Neural crest cell (in vitro differentiated cells): ENCODE measurements at places on chromosomes 4 and X. TPM values are rescaled to one million over a fixed set of nuclear protein-coding genes. Genes with fewer than 3 reads are reported as not detected.
A peak's percentile ranks its signal among the peaks of the same experiment; 100 is the strongest.

TMEM47 gene
- 42.0 and 45.4 TPM in 2 replicates for total RNA-seq

MAGEB10 gene
- total RNA-seq, result not detected in 2 replicates

MAOA gene
- 0.30 and 0.45 TPM in 2 replicates for total RNA-seq

CCDC160 gene
- total RNA-seq, result 8.5 and 9.1 TPM in 2 replicates

REPS2 gene
- 0.27 and 0.58 TPM in 2 replicates for total RNA-seq

PIR gene
- 53.4 and 58.4 TPM in 2 replicates for total RNA-seq

ERAS gene
- total RNA-seq, result 0.49 and 0.50 TPM in 2 replicates

ARSJ gene
- 0.49 and 0.89 TPM in 2 replicates for total RNA-seq

- H3K36me3 ChIP-seq, result no peaks in the 10 kb centered on the region
- no peaks in the 10 kb centered on the region for H3K27me3 ChIP-seq
- H3K27ac ChIP-seq, result no peak overlapping the region
- no peak overlapping the region for H3K4me3 ChIP-seq
- H3K4me1 ChIP-seq, result no peaks in the 10 kb centered on the region
- no peak for DNase-seq
Measured at GRCh38 chr4:73751166-73751565, 10.8 kb downstream of the CXCL8 start.

GRCh38 chr4:67886281-67886680 lies 2.5 kb upstream of the TMPRSS11D start:
- no peaks in the 10 kb centered on the region for H3K36me3 ChIP-seq
- no peaks in the 10 kb centered on the region for H3K27me3 ChIP-seq

GRCh38 chr4:82715731-82716617 lies 82.6 kb downstream of the SCD5 start:
- H3K27ac ChIP-seq, result no peak overlapping the region
- peaks cover 18% of the 10 kb centered on the region for H3K4me1 ChIP-seq
- no peaks in the 10 kb centered on the region for H3K27me3 ChIP-seq
- H3K4me3 ChIP-seq, result no peak overlapping the region

DNA sequence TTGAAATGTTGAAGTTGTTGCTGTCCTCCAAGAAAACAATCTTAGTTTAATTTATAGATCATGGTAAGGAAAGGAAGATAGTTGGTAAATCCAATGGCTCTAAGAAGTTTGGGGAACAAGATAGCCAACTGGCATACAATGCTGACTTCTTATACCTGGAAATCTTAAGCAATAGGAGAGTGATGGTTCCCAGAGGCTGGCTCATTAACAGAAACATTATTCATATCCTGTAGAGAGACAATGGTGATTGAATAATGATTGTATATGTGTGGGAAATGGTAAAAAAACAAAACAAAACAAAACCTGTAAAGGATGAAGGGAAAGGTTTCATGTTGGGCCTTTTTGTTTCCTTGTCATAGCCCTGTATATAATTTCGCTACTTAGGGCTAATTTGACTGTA lies 174.9 kb upstream of the CTSO start:
- H3K4me3 ChIP-seq, result no peak overlapping the region
- no peaks in the 10 kb centered on the region for H3K27me3 ChIP-seq
- peaks cover 11% of the 10 kb centered on the region for H3K36me3 ChIP-seq
- H3K27ac ChIP-seq, result no peak overlapping the region

DNA sequence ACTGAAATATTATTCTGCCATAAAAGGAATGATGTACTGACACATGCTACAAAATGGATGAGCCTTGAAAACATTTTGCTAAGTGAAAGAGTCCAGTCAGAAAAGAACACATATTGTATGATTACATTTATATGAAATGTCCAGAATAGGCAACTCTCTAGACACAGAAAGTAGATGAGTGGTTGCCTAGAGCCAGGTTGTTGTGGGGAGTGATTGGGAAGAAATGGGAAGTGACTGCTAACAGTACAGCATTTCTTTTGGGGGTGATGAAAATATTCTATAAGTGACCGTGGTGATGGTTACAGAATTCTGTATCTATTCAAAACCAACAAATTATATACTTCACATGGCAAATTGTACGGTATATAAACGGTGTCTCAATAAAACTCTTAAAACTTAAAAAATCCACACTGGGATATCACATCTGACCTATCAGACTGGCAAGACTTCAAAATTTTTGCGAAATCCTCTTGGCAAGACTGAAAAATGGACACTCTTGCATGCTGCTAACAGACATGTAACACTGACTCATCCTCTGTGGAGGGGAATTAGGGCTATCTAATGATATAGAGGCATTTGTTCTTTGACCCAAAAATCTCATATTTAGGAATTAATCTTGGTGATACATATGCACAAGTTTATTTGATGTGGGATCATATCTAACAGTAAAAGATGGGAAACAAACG lies 71.8 kb downstream of the FAM13A start:
- H3K27me3 ChIP-seq, result no peaks in the 10 kb centered on the region
- no peak for DNase-seq
- H3K4me1 ChIP-seq, result no peaks in the 10 kb centered on the region
- H3K4me3 ChIP-seq, result no peak overlapping the region

DNA sequence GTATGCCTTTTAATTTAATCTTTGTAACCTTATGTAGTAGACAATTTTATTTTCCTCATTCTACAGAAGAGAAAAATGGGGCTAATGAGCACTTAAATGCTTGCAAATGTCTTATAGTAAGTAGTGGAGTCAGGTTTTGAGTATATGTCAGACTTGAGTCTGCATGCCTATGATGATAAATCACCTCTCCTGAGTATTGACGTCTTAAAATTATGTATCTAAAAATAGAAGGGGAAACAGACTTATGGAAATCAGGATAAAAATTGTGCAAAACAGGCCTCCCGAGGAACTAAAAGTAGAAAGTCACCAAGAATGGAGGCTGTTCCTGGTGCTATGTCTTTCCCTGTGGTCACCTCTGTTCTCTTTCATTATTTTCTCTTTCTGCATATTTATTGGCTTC lies 92.7 kb downstream of the STIM2 start:
- H3K4me1 ChIP-seq, result no peaks in the 10 kb centered on the region
- no peak overlapping the region for H3K4me3 ChIP-seq
- no peaks in the 10 kb centered on the region for H3K27me3 ChIP-seq

GRCh38 chr4:53362093-53362492 lies 3.8 kb downstream of the SCFD2 start:
- DNase-seq, result no peak
- H3K4me1 ChIP-seq, result peaks cover 45% of the 10 kb centered on the region
- peak overlapping the region; percentile 77 for H3K4me3 ChIP-seq
- H3K27me3 ChIP-seq, result peaks cover 6% of the 10 kb centered on the region
- no peaks in the 10 kb centered on the region for H3K36me3 ChIP-seq
- no peak overlapping the region for H3K27ac ChIP-seq

DNA sequence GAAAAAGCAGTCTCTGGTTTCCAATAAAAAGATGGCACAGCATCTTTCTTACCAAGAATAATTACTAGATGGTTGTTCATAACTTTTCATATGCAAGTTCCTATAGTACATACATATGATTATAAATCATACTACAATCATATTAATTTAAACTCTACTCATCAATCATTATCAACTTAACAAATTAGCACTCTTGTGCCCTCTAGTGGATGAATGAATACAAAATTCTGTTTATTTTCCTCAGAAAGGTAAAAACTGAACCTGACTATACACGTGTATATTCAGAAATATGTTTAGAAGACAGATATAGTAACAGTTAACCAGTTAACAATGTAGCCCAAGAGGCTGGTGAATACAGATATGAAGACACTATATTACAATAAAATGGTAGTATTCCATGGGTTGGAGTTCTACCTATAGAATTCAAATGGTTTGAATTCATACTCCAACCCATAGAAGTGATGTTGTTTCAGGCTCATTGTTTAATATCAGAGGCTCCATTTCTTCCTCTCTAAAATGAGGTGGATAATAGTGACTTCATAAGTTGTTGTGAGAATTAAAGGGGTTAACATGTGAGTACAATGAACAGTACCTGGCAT lies 100.0 kb downstream of the ADAMTS3 start:
- H3K4me1 ChIP-seq, result peaks cover 4% of the 10 kb centered on the region
- DNase-seq, result no peak
- no peaks in the 10 kb centered on the region for H3K36me3 ChIP-seq

DNA sequence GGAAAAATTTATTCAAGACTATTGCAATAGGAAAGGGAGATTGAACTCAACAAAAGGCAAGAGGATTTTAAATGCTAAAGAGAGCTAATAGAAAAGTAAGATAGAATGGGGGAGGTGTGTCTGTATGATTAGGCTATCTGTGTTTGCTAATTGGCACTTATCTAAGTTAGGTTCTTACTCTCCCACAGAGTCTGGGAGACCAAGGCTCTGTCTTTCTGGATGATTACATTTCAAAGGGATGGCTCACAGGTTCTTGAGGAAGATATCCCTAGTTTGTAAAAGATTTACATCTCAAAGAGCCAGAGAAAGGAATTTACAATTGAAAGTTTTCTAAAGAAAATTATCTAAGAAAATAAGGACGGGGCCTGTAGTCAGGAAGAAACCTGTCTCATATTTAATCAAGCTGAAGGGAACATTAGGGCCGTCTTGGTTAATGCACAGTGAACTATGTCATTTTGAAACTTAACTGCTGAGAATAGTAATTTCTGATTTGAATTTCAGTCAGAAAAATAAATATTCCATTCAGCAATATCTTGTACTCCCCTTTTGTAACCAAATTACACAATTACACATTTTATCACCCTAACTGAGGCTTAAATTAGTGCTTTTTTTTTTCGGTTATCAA lies 75.8 kb downstream of the MAGEB10 start:
- no peak for DNase-seq
- H3K27me3 ChIP-seq, result no peaks in the 10 kb centered on the region
- H3K27ac ChIP-seq, result no peak overlapping the region

GRCh38 chr4:15920723-15921591 lies 17.6 kb downstream of the FGFBP1 start:
- no peak for DNase-seq
- H3K4me1 ChIP-seq, result no peaks in the 10 kb centered on the region

DNA sequence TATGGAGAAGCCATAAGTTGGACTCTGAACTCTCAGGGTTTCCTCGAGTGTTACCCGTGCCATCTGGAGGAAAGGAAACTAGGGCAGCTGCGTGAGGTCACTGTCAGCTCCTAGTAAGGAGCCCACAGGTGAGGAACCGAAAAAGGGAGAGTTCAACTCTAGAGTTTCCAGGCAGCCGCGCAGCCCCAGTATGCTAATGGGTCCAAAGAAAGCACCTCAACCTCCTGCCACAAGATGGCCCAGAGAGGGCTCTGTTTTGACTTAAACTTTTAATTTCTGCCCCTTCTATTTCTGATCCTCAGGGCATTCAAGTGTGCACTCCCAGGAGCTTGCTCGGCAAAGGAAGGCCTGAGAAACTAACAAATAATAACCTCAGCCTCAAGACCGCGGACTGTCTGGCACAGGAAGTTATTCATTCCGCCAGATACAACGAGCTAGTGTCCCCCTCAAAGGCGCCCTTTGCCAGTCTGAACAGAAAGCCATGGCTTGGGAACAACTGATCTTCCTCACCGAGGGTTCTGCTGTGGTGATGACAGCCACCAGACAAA lies 13.9 kb downstream of the SCARB2 start:
- DNase-seq, result no peak
- H3K36me3 ChIP-seq, result no peaks in the 10 kb centered on the region
- peak overlapping the region; percentile 74 for H3K4me3 ChIP-seq
- no peaks in the 10 kb centered on the region for H3K27me3 ChIP-seq
- H3K27ac ChIP-seq, result peak overlapping the region; percentile 96

GRCh38 chrX:129761596-129761995 lies 18.2 kb upstream of the SASH3 start:
- no peaks in the 10 kb centered on the region for H3K36me3 ChIP-seq
- no peaks in the 10 kb centered on the region for H3K4me1 ChIP-seq
- DNase-seq, result no peak
- H3K4me3 ChIP-seq, result no peak overlapping the region
- no peak overlapping the region for H3K27ac ChIP-seq

- H3K4me1 ChIP-seq, result peaks cover 80% of the 10 kb centered on the region
- DNase-seq, result no peak
- H3K4me3 ChIP-seq, result no peak overlapping the region
- H3K27me3 ChIP-seq, result no peaks in the 10 kb centered on the region
Measured at GRCh38 chr4:76489686-76490161, 54.7 kb downstream of the SHROOM3 start.

- no peak overlapping the region for H3K27ac ChIP-seq
- peaks cover 3% of the 10 kb centered on the region for H3K4me1 ChIP-seq
- no peaks in the 10 kb centered on the region for H3K27me3 ChIP-seq
- peaks cover 7% of the 10 kb centered on the region for H3K36me3 ChIP-seq
Measured at GRCh38 chr4:113539408-113539807, 222.1 kb downstream of the CAMK2D start.

- peak overlapping the region; percentile 63 for H3K4me3 ChIP-seq
- peaks cover 23% of the 10 kb centered on the region for H3K4me1 ChIP-seq
- no peak for DNase-seq
- H3K27me3 ChIP-seq, result no peaks in the 10 kb centered on the region
- H3K36me3 ChIP-seq, result peaks cover 2% of the 10 kb centered on the region
Measured at GRCh38 chr4:48905363-48906015, 1.1 kb downstream of the OCIAD2 start.

DNA sequence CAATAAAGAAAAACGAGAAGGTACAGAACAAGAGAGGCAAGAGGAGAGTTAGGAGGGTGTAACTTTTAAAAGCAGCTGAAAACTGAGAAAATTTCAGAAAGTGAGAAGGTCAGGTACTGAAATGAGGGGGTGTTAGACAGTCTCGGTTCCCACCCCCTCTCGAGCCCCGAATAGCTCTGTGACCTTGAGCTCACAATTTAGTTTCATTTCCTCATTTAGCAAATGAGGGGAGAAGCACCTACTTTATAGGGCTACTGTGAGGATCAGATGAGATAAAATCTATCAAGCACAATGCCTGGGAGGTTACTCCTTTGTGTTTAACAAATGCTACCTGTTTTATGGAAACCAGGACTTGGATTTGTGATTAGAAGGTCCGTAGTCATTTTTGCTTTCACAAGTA lies 4.9 kb downstream of the UGT8 start:
- H3K4me1 ChIP-seq, result peaks cover 13% of the 10 kb centered on the region
- no peaks in the 10 kb centered on the region for H3K36me3 ChIP-seq
- H3K27me3 ChIP-seq, result peaks cover 24% of the 10 kb centered on the region
- no peak for DNase-seq
- no peak overlapping the region for H3K4me3 ChIP-seq
- no peak overlapping the region for H3K27ac ChIP-seq

DNA sequence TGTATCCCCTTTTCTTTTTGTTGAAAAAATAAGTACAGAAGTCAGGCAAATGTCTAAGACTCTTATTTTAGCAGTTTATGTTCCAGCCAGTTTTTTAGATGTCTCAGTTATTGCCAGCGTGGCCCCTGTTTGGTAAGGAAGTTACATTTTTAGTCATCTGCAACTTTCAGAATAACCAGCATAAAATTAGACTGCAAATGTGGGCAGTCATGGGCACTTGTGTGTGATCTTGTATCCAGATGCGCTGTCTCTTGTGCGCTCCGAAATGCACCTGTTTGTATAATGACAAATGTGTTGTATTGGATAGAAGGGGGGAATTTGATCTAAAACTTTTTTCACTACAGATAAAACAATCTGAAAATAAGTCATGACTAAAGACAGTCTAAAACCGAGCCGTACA lies 44.3 kb upstream of the CLCN4 start:
- peaks cover 10% of the 10 kb centered on the region for H3K36me3 ChIP-seq
- H3K27me3 ChIP-seq, result no peaks in the 10 kb centered on the region
- H3K4me1 ChIP-seq, result peaks cover 17% of the 10 kb centered on the region
- H3K27ac ChIP-seq, result no peak overlapping the region
- DNase-seq, result no peak

DNA sequence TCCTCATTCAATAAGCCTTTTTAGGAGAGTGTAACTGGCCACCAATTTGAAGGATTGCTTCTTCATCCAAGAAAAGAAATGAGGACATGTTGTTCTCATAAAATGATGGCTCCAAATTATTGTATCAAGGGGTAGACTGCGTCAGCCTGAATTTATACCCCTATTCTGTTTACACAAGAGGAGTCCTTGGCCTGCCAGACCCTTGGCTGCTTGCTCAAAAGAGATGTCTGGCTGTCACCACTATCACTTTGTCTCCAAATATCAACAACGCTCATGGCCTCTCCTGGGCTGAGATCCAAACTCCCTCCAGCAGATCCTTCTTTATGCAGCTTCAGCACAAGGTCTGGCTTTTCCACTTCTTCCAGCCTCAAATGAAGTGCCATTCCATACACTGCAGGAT lies 127.9 kb downstream of the OR13H1 start:
- no peak overlapping the region for H3K27ac ChIP-seq
- no peak for DNase-seq
- no peaks in the 10 kb centered on the region for H3K36me3 ChIP-seq
